MV-4-11 (cell line): ENCODE measurements at places on chromosomes 4 and X.

DNA sequence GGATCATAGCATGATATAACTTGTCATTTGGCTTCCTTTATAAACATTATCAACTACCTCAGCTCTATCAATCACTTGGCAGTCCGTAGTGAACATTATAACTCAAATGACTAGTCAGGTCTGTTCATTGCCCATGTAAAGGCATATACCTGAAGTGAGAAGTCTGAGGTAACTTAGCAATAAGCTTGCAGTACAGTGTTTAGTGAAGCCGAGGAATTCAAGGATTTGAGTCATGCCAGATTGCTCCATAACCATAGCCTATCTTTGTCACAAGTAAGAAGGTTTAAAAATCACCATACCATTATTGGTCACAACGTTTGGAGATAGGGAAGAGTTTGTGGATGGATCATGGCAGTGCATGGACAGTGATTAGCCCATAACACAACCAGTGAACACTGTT, 41.6 kb downstream of the AR start:
- no peak for DNase-seq

DNA sequence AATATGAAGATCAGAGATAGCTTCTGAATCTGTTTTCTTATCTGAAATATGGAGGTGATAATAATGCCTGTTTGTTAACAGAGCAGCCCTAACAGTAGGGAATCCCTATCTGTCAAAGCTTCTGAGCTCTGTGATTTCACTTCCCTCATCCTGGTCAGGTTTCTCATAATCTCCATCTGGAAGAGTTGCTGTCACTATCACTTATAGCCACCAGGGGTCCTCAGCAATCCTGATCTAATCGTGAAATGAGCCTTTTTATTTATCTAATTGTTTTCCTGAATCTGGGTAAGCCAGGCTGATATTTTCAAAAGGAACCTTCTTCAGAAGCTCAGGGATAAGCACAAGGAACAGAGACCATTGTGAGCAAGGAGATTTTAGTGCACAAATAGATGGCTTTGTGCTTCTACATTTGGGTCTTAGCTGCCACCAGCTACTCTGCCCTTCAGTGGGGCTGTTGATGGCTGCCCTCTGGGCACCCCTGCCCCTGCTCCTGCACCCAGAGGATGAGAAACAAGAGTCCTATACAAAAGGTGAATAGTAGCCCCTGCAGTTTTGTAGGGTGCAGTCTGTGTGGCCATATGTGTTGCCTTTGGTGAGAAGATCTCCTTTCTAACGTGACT, 196.4 kb upstream of the RADX start:
- peak; percentile 20 for DNase-seq

DNA sequence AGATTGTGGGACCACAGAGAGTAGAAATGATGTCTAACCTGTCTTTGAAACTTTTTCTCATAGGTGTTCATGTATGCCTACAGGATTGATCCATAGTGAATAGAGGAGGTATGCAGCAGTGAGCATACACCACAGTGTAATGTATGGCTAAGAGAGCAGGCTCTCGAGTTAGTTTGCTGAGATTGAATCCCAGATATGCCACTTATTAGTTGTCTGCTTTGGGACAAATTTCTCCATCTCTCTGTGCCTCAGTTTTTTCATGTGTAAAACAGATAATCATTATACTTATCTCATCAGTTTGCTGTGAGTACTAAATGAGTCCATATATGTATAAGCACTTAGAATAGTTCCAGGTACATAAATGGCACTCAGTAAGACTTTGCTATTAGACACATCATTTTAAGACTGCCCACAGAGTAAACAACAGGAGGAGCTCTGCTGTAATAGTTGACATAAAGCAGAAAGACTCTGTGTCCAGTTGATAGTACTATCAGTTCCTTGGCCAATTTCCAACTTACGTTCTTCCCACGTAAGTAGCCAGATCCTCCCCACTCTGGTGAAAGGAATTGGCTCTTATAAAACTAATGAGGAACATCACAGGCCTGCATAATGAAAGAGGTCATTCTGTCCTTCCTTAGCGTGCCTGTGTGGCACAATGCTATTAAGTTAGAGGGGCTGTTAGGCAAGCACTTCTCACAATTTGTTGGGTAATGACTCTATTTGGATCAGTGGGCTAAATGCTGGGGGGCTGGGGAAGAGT, 20.7 kb upstream of the RNF150 start:
- no peak for DNase-seq

DNA sequence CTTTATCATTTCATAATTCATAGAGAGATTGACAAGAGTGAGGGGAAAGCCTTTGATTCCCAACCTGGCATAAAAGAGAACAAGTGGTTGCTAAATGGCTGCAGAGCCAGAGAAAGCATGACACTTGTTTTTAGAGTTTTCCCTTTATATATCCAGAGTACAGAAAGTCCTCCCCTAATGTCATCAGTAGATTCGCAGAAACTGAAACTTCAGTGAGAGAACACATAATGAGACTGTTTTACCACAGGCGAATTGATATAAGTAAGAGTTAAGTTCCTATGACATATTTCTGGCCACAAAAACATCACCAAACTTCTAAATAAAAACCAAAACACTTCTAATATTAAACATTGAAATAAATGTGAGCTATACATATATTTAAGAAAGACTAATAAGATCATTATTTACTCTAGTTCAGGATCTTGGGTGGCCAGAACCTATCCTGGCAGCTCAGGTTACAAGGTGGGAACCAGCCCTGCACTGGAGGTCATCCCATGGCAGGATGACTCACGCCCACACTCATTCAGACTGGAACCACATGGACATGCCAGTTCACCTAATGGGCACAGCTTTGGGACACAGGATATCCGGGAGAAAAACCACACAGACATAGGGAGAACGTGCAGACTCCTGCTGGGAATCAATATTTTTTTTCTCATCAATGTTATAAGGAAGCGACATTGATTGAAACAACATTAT, 35.5 kb downstream of the NWD2 start:
- DNase-seq, result no peak

GRCh38 chr4:39631700-39632079, 7.0 kb downstream of the SMIM14 start:
- DNase-seq, result no peak

DNA sequence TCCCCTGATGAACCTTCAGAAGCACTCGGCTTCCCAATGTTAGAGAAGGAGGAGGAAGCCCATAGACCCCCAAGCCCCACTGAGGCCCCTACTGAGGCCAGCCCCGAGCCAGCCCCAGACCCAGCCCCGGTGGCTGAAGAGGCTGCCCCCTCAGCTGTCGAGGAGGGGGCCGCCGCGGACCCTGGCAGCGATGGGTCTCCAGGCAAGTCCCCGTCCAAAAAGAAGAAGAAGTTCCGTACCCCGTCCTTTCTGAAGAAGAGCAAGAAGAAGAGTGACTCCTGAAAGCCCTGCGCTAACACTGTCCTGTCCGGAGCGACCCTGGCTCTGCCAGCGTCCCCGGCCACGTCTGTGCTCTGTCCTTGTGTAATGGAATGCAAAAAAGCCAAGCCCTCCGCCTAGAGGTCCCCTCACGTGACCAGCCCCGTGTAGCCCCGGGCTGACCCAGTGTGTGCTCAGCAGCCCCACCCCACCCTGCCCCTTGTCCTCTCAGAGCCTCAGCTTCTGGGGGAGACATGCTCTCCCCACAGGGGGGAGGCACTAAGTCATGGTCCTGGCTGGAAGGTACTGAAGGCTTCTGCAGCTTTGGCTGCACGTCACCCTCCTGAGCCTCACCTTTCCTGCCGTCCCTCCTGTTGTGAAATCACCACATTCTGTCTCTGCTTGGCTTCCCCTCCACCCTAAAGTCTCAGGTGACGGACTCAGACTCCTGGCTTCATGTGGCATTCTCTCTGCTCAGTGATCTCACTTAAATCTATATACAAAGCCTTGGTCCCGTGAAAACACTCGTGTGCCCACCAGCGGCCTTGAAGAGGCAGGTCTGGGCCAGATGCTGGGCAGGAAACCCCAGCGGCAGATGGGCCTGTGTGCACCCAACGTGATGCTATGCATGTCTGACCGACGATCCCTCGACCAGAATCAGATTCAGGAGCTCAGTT, 34.7 kb downstream of the NOP14 start:
- DNase-seq, result no peak

- no peak for DNase-seq
These were observed 1596.9 kb downstream of the RPA4 start for GRCh38 chrX:98480606-98481005.

- no peak for DNase-seq
These were observed 21.5 kb upstream of the H2AZ1 start for GRCh38 chr4:99971453-99972111.

DNA sequence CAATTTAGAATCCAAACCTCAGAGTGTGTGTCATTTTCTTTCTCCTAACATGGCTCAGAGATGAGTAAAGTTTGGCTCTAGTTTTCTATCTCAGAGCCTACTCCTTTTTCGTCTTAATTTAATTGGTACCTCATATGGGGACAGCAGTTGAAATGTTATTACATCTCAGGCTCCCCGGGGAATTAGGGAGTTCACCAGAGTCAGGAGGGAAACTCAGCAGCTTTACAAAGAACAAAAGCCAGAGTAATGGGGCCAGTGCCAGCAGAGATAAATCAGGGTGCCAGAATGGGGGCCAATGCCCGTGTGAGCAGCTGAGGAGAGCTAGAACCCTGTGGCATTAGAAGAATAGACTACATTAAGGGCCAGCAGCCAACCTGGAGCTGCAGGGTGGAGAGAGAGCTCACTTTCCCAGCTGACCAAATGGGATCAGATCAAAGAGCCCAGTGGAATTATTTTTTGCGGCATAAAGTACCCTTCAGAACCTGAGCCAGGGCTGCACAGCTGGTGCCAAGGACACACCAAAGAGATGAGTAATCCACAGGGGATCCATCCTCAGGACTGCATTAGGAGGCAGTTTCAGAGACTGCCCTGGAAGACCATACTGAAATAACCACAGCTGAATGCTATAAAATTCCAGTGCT, 207.1 kb upstream of the DKK2 start:
- no peak for DNase-seq

DNA sequence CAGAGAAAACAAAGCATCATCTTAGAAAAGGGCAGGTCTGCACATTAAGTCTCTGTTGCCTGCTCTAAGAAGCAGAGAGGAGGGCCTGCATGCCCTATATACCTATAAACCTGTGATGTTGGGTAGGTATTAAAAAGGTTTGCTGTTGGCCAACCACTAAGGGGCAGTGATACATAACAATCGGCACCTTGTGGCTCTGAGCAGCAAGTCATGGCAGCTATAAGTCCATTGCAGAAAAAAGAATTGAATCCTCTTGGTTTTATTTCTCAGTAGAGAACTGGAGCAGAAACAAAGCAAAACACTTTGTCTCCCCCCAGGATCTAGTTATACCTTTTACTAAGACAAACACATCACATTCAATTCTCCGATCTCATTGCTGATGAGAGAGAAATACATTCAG, 1364.4 kb downstream of the STIM2 start:
- no peak for DNase-seq

DNA sequence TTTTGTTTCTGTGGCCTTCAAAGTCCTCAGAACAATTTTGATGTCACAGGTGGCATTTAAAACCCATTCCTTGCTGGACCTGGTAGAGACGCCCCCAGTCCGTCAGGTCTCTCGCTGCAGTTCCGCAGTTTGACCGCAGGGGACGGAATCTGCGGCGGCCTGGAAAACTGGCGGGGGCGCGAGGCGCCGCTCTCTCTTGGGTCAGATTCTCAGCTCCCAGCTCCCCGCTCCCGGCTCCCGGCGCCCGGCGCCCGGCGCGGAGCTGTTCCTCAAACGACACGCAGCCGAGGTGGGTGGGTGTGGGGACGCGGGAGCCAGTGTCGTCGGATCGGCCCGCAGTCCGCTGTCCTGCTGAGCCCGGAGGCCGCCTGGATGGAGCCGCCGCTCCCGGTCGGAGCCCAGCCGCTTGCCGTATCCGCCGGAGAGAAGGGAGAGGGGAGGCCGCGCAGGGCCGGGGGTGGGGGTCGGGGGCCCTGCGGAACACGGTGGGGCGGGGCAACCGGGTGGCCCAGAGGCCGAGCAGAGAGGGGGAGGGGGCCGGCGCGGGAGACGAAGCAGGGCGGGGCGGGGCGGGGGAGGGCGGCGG, at the start of gene OCRL:
Gene OCRL, plus strand, starts transcription at position 192 of the 586 bp plus-strand sequence. Its CDS starts 181 bp downstream, at position 373.
- DNase-seq, result peak; percentile 27

DNA sequence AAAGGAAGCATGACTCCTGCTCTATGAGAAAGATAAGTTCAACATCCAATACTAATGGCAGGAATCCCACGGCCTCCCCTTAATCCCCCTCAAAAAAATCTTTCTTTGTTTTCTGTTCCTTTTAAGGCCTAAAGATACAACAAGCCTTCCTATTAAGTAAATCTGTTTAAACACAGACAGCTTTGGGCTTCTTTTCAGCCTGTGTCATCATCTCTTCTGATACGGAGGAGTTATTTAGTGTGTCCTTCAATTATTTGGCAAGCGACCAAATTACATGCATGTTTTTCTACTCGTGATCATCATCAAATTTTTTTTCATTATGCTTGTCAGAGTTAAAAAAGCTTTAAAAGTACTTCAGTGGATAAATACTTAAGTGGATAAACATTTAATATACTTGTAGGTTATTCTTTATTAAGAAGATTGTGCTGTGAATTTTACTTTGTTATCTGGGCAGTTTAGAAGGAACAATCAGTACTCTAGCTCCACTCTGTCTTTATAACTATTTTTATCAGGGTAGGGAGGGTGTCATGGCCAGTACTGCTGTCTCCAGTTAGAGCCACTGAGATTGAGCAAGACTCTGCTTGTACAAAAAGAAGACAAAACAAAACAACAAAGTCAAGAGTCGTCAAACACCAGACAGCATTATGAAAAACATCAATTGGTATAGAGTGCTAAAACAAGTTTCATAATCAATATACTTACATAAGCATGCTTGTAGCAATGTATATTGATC, 210.7 kb downstream of the PRR32 start:
- no peak for DNase-seq

GRCh38 chr4:174152717-174153466, 130.6 kb downstream of the FBXO8 start:
- no peak for DNase-seq

GRCh38 chr4:87313756-87314155, 8.9 kb downstream of the HSD17B13 start:
- DNase-seq, result no peak

- DNase-seq, result peak; percentile 49
These were observed 213.1 kb upstream of the MID1 start for GRCh38 chrX:10833299-10834169.

- no peak for DNase-seq
These were observed at the start of gene KCNIP4 for GRCh38 chr4:21948347-21949072. Gene KCNIP4 (minus strand): TSS chr4:21948772.
